ENCODE measurements at places on chromosomes 7 and 10.

DNA sequence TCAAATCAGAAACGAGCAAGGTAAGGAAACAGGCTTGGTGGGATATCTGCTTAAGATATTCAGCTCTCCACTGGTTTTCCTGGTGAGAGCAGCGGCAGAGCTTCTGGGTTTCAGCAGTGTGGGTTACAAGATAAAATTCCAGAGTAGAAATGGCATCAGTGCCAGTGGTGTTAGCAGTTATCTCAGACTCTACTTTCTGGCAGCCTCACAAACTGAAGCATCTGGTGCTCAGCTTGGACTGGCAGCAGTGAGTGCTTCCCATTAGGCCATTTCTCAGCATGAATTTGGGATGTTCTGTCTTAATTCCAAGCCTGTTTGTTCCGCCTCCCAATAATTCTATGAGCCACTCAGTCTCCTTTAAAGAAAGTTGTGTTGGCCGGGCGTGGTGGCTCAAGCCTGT is 6.9 kb upstream of the GSTO2 start:
- DNase-seq: no peak

DNA sequence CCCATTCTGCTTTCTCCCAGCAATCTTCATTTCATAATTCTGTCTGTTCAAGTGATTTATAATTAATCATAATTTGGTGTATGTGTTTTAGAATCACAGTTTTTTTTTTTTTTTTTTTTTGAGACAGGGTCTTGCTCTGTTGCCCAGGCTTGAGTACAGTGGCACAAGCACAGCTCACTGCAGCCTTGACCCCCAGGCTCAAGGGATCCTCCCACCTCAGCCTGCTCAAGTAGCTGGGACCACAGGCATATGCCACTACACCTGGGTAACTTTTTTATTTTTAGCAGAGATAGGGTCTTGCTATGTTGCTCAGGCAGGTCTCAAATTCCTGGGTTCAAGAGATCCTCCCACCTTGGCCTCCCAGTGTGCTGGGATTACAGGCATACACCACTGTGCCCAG is 49.2 kb upstream of the PLA2G12B start:
- DNase-seq: no peak

- no peak for DNase-seq
Observed at GRCh38 chr10:113496111-113497109, 56.4 kb upstream of the HABP2 start.

DNA sequence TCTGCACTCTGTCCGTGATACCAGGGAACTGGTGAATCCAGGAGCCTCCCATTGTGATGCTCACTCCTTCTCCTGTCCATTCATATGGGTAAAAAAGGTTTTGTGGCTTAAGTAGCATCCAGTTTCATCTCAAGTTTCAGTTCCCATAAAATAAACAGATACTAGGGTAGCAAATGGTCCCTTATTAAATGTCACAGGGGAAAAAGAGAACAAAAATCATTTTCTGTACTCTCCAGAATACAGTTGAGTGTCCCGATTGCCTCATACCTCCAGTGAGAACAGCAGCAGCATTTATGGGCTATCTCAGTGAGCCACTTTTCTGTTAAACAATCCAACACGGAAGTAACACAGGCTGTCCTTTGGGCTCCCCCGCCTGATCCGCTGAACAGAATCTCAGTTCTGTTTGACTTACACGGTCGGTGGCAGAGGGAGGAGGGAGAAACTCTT is 179.6 kb downstream of the CELF2 start:
- DNase-seq: no peak

DNA sequence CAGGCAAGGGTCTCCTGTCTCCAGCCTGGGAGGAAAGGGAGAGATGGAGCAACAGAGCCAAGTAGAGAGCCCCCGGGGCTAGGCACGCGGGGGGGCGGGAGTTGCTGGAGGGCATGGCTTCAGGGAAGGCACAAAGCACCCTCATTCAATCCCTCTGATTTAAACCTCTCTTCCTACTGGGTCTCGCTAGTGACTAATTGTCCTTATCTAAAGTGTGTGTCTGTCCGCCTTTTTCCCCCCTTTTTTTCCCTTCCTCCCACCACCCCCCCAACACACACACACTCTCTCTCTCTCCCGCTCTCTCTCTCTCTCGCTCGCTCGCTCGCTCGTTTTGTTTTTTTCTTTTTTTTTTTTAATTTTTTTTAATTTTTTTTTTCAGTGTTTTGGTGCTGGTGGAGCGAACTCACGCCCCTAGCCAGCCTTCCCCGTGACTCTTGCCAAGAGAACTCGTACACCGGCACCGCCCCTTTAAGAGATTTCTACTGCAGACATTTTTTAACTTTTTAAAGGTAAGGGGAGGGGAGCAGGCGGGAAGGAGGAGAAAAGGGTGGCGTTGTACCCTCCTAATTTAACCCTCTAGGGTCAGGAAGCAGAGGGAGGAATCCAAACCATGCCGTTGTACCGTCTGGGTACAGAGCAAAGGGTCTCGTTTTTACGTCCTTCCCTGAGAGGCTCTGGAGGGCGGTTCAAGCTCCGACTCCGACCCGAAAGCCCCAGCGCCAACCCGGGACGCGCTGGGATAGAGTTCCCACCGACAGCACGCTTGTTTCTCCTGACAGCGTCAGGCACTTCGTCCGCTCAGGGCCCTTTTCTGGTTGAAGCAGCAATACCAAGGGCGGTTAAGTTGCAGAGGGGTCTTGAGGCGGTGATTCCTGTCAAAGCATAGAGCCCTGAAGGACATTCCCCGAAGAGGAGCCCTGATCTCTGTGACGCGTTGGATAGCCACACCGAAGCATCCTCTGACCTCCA is at the start of gene HPSE2:
Gene HPSE2 (minus strand): TSS at position 195 of the 969 bp plus-strand sequence.
- no peak for DNase-seq

GRCh38 chr7:57398548-57398947 is 51.4 kb upstream of the ZNF716 start:
- DNase-seq: no peak

All from activated T-cell treated with anti-CD3 and anti-CD28 coated beads, Interleukin-2, amount 50 U/mL, for 1 hour (primary cell).